ENCODE measurements at places on chromosomes 12 and 14. TPM values are rescaled to one million over a fixed set of nuclear protein-coding genes. Genes with fewer than 3 reads are reported as not detected.

The CD27 gene
- 0.19 TPM for total RNA-seq

The WNT1 gene
- total RNA-seq, result not detected

The REM2 gene
- 0.13 TPM for total RNA-seq

The CFAP54 gene
- total RNA-seq, result 1.1 TPM

The AMDHD1 gene
- 0.17 TPM for total RNA-seq

The ARMH4 gene
- 1.1 TPM for total RNA-seq

The AKAP6 gene
- 2.7 TPM for total RNA-seq

The HEBP1 gene
- 8.0 TPM for total RNA-seq

The SLC10A1 gene
- total RNA-seq, result not detected

The SEL1L gene
- 39.8 TPM for total RNA-seq

The KRT83 gene
- not detected for total RNA-seq

The TTC6 gene
- total RNA-seq, result not detected

The HOXC4 gene
- 4.2 TPM for total RNA-seq

The DAO gene
- total RNA-seq, result not detected

The KLHL28 gene
- total RNA-seq, result 4.5 TPM

The PUS7L gene
- 44.9 TPM for total RNA-seq

The SLC6A13 gene
- 0.11 TPM for total RNA-seq

The KLRC2 gene
- total RNA-seq, result 0.96 TPM

The TOMM20L gene
- not detected for total RNA-seq

The TMEM63C gene
- total RNA-seq, result not detected

The CLEC9A gene
- total RNA-seq, result not detected

The ABCD2 gene
- 0.06 TPM for total RNA-seq

The HPD gene
- 0.26 TPM for total RNA-seq

The CLEC4C gene
- total RNA-seq, result not detected

The MGP gene
- total RNA-seq, result not detected

The KRT2 gene
- not detected for total RNA-seq

The PPFIA2 gene
- total RNA-seq, result not detected

The LMO3 gene
- 179 TPM for total RNA-seq

The MSRB3 gene
- 40.8 TPM for total RNA-seq

The FGF23 gene
- not detected for total RNA-seq

The PLEK2 gene
- 0.64 TPM for total RNA-seq

The ZFP36L1 gene
- 238 TPM for total RNA-seq

The CCDC197 gene
- not detected for total RNA-seq

The SLC35E3 gene
- 2.1 TPM for total RNA-seq

The SRRM4 gene
- not detected for total RNA-seq

The SIX4 gene
- total RNA-seq, result 29.2 TPM

The GSG1 gene
- total RNA-seq, result 9.0 TPM

The BIN2 gene
- not detected for total RNA-seq

The TMPRSS12 gene
- not detected for total RNA-seq

The DPF3 gene
- 11.1 TPM for total RNA-seq

The NOVA1 gene
- total RNA-seq, result 1.3 TPM

The ZDHHC22 gene
- total RNA-seq, result under 0.01 TPM

The PLEKHG7 gene
- not detected for total RNA-seq

The SPTB gene
- total RNA-seq, result not detected

The RIPK3 gene
- not detected for total RNA-seq

The PLA2G1B gene
- total RNA-seq, result not detected

The TAS2R19 gene
- total RNA-seq, result 1.9 TPM

The MYF5 gene
- 957 TPM for total RNA-seq

The PMCH gene
- not detected for total RNA-seq

The MMP17 gene
- total RNA-seq, result 33.1 TPM

The ANKRD9 gene
- total RNA-seq, result 38.9 TPM

The SMIM10L1 gene
- 8.5 TPM for total RNA-seq

The PDE6H gene
- total RNA-seq, result not detected

The SLCO1B1 gene
- total RNA-seq, result not detected

The KCNJ8 gene
- 0.13 TPM for total RNA-seq

The IFNG-AS1 gene
- not detected for total RNA-seq

The DHH gene
- 0.06 TPM for total RNA-seq

The MBD6 gene
- 4.2 TPM for total RNA-seq

The SINHCAF gene
- total RNA-seq, result 40.6 TPM
